ENCODE measurements at places on chromosomes 12 and 14.

- no peak for DNase-seq
These were observed 56.2 kb upstream of the CCDC198 start for GRCh38 chr14:57549765-57550420.

DNA sequence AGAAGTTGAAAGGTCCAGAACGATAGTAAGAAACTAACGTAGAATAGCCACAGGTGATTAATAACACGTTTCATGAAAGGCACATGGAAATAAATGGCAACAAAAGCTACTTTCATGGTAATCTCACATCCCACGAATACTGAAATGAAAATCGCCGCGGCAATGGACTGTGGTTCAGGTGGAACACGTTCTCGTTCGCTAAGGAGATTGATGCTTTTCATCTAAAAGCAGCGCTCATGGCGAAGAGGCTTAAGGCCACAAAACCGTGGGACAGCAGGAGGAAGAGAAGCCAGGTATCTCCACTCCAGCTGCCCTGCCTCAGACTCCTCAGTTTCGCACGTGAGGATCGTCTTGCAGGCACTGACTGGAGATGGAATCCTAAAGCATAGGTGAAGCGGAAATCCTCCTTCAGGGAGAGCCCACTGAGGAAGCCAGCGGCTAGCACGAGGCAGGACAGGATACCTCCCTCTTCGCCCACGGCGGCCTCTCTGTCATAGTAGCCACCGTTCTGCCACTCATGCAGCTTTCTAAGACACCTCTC is 696 bp upstream of the GPHN start:
- no peak for DNase-seq

DNA sequence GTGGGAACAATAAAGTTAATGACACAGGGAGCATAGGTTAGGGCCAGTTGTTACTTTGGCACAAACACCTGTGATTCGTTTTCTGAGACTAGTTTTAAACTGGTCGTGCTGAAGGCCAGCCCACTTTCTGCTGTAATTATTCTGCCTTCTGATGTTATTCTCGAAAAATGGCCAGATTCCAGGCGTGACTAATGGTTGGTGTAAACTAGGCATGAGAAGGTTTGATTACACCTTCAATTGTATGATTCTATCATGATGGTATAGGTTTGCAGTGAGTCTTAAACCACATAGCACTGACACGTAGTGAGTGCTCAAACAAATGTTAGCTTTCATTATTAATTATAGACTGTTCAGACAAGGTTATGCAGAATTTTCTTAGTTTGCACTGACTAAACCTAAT is 39.0 kb downstream of the CKB start:
- DNase-seq = no peak

DNA sequence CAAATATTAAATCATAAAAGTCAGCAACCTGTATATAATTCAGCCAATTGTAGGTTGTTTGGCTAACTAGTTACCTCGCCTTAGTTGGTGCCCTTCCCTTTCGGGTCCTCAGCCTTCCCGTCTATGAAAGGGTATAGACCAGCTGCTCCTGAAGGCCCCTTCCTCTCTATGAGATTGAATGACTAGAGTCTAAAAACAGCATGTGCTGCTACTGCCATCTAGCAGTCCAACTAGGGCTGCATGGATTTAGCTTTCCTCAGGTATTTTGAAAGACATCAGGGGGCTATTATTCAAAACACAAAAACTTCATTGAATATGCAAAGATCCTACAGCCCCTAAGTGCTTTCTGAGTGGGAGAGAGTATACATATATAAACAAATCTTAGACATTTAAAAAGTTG is 37.0 kb upstream of the TMEM263 start:
- no peak for DNase-seq

DNA sequence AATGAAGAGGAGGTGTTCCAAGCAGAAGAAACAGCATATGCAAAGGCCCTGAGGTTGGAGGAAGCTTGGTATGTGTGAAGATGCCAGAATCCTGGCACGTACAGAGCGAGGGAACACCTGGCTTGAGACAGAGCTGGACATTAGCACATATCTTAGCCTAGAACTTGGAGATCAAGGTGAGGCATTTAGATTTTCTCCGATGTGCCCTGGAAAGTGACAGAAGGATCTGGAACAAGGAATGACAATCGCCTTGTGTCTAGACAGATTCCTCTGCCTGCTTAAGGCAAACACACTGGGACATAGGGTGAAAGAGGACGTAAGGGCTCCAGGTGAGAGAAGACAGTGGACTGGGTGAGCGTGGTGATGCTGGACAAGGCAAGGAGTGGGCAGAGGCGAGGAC is 32.2 kb upstream of the NOS1 start:
- DNase-seq = no peak

- DNase-seq = no peak
These were observed 34.7 kb upstream of the NUAK1 start for GRCh38 chr12:106173442-106173841.

DNA sequence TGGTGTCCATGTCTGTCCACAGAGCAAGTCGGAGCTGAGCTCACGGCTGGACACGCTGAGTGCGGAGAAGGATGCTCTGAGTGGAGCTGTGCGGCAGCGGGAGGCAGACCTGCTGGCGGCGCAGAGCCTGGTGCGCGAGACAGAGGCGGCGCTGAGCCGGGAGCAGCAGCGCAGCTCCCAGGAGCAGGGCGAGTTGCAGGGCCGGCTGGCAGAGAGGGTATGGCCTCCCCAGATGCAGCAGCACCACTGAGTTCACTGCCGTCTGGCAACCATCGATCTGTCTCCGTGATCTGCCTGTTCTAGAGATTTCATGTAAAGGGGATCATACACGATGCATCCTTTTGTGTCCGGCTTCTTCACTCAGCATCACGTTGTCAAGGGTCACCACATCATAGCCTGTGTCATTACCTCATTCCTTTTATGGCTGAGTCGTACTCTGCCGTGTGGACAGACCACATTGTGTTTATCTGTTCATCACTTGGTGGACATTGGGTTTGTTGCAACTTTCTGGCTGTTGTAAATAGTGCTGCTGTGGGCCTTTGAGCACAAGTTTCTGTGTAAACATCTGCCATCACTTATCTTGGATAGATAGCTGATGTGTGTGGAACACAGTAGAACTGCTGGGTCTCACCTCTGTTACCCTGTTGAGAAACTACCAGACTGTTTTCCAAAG is 21.9 kb downstream of the HIP1R start:
- no peak for DNase-seq

DNA sequence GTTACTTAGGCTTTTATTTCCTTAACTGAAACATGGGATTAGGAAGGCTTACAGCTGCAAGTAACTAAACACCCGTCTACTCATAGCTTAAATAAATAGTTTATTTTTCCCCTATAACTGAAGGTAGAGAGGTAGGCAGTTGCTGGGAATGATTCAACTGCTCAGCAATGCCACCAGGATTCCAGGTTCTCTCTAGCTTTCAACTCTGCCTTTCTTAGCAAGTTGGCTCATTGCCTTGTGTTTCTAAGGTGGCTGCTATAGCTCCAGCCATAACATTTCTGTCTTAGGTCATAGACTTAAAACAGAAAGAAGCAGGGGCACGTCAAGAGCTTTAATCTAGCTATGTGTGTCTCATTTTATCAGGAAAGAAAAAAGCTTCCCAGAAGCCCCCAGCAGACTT is 103.7 kb upstream of the MDM1 start:
- DNase-seq = no peak

- no peak for DNase-seq
These were observed 65.7 kb upstream of the CAPRIN2 start for GRCh38 chr12:30820406-30820946.

GRCh38 chr14:72855913-72856312 is 38.0 kb downstream of the DPF3 start:
- no peak for DNase-seq

- DNase-seq = no peak
These were observed 2.3 kb downstream of the RPS6KA5 start for GRCh38 chr14:91058042-91058581.

GRCh38 chr12:96183734-96184370 is 10.3 kb upstream of the ELK3 start:
- no peak for DNase-seq

DNA sequence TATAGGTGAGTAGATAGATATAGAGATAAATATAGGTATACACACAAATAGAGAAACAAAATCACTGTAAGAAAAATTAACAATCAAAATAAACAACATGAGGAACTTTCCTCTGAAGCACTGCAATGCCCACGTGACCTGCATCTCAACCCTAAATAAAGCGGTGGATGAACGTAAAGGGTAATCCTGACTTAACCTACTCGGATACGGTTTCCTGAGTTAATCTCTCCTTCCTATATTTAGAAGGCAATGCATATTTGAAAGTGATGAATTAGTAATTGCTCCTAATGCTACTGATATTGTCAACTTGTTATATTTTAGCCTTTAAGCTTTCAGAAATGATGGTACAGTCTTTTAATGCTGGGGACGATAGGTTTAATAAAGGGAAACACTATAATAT is 221.4 kb downstream of the ITPR2 start:
- no peak for DNase-seq

- no peak for DNase-seq
These were observed 52.2 kb downstream of the SPATA7 start for GRCh38 chr14:88437658-88438057.

GRCh38 chr12:110091136-110091711 is 32.9 kb upstream of the IFT81 start:
- no peak for DNase-seq

GRCh38 chr12:130873825-130874224 is 2.0 kb downstream of the RAN start:
- DNase-seq = no peak

DNA sequence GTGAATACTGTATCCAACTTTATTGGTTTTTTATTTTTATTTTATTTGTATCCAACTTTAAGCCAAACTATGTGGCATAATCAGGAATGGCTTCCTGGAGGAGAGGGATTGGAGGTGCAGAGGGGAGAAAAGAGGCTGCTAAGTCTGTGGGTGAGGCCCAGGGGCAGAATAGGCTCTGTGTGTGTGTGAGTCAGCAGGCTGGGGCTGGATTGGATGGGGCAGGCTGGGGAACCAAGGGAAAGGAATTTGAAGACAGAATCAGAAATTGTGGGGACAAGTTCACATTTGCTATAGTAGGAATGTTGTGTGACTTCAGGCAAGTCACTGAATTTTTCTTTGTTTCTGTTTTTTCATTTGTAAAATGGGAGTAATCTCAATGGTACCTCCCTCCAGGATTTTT is 12.8 kb upstream of the RILPL1 start:
- no peak for DNase-seq

- DNase-seq = no peak
These were observed 11.3 kb upstream of the DUSP6 start for GRCh38 chr12:89363582-89363981.

GRCh38 chr14:103216399-103216798 is 93.1 kb downstream of the TNFAIP2 start:
- DNase-seq = no peak

GRCh38 chr12:95418142-95418541 is 55.8 kb upstream of the METAP2 start:
- no peak for DNase-seq

DNA sequence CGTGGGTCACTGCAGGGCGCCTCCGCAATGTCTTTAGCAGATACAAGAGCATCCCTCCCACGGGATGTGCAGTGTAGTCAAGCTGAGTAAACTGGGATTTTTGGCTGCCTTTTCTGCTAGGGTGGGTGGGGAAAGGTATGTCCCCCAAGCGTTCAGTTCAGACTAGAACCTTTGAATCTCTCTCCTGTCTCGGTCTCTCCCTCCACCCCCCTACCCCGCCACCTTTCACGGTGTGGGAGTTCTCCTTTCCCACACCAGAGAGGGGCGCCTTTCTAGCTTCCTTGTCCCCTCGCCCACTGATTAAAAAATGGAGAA is 525 bp upstream of the FAR2 start:
- no peak for DNase-seq

GRCh38 chr12:52086944-52087835 is 7.7 kb downstream of the SMIM41 start:
- no peak for DNase-seq

DNA sequence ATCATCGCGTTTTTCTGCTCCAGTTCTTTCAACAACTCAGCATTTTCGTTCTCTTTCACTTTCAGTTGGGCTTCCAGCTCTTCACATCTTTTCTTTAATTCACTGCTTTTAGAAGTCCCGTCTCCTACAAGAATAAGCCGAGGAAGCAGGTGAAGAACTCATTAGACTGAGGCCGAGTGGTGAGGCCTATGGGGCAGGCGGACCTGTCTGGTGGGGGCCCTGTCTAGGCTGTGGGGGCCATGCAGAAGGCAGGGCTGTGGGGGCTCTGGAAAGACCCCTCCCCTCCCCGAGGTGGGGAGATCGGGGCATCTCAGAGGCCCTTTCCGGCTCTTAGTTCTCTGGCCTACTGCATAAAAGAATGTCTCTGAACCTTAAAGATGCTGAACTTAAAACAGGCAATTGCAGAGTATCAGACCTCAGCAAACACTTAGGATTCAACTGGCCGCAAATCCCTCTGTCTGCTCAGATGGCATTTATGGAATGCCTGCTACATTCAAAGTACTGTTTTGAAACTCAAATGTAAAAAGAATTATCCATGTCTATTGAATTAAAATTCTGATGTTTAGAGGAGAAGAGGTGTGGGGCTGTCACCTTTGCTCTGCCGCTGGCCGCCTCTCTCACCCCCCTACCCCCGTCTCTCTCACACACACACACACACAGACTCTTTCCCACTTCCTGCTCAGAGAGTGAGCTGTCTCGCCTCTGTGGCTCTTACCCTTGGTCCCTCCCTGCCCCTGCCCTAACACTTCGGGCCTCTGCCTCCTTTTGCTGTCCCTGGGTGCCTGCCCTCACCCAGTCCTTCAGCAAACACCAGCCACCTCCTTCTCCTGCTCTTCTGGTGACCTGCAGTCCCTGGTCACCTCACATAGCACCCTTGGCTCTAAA is 34.7 kb downstream of the CCDC92 start:
- peak; percentile 44 for DNase-seq

- DNase-seq = no peak
These were observed 133.1 kb downstream of the TMEM30B start for GRCh38 chr14:61147831-61148549.

GRCh38 chr12:7935590-7936581 is at the start of gene SLC2A3:
Gene SLC2A3, minus strand, starts transcription at chr12:7936187. Its CDS starts 153 bp downstream, at chr12:7936034.
- DNase-seq = peak; percentile 79

- no peak for DNase-seq
These were observed 43.9 kb upstream of the IQSEC3 start for GRCh38 chr12:22530-23201.

DNA sequence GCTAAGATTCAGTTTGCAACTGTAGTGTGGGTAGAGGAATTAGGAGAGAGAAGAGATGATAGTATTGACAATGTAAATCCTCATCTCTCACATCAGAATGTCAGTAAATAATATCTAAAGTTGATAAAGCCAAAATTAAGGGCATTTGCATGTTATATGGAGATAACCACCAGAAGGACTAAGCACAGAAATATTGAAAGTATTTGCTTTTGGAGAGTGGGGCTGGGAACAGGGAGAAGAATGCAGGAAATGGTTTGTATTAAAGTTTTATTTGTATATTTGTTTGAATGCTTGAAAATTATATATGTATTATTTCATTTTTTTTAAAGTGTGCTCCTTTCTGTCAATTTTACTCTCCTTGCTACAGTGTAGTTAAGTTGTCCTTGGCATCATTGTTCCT is 491.4 kb downstream of the APAF1 start:
- DNase-seq = no peak

GRCh38 chr12:89848732-89849131 is 140.1 kb upstream of the ATP2B1 start:
- no peak for DNase-seq

Data from activated effector memory CD4-positive, alpha-beta T cell treated with Interleukin-2 at 50 U/mL for 16 hours (primary cell).